Omental fat pad (tissue), 4 donors: ENCODE measurements at places on chromosomes 5 and 9.

- DNase-seq: no peak
Measured at GRCh38 chr9:110502842-110503241, 76.7 kb downstream of the SVEP1 start.

DNA sequence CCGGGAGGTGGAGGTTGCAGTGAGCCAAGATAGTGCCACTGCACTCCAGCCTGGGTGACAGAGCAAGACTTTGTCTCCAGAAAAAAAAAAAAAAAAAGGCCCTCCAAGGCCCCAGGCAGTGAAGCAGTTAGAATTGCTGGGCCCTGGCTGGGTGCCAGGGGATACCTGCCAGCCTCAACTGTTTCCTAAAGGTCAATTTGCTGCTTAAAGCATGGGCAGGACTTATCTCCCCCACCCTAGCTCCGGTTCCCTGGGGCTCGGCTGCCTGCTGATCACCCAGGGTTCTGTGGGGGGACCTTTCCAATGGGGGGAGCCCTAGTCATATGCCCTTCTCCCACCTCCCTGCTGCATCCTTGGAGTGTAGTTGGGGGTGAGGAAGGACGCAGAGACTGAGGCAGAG is 25.7 kb downstream of the NCS1 start:
- DNase-seq: no peak

DNA sequence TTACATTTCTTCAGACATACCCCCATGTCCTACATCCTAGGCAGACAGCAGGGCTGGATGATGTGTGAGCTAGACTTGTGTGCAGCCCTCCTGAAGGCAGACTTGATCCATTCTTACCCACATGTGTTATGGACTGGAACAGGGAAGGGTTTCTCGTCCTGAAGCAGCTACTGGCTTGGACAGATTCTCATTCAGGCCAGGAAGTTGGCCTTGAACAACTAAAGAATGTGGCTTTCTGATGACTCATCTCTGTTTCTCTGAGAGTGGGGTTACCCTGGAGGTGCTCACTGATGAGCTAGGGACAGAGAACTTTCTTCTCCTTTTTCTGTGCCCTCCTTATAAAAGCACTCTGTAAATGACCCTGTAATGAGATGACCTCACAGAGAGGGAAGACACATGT is 246.5 kb downstream of the PCSK5 start:
- no peak for DNase-seq

DNA sequence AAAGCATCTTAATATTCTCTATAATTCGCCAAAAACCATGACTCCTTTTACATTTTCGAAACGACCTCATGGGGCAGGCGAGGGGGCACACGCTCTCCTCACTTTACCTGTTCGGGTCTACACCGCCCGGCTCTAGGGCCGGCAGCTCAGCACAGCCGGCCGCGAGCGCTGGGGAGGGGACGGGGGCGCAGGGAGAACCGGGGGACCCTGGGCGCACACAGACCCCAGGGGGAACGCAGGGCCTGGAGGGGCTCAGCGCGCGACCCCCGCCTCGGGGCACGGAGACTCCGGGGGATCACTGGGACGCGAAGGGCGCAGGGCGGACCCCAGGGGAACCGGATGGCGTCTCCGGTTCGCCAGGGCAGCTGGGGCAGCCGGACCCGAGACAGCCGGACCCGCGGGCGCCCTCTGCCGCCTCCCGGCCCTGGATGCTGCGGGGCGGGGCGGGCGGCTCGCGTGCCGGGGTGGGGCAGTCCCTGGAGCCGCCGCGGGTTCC is at the start of gene AHRR:
Gene AHRR (plus strand): TSS at position 485 of the 496 bp plus-strand sequence. CDS start 22,189 bp downstream, outside the sequence.
- DNase-seq: no peak

DNA sequence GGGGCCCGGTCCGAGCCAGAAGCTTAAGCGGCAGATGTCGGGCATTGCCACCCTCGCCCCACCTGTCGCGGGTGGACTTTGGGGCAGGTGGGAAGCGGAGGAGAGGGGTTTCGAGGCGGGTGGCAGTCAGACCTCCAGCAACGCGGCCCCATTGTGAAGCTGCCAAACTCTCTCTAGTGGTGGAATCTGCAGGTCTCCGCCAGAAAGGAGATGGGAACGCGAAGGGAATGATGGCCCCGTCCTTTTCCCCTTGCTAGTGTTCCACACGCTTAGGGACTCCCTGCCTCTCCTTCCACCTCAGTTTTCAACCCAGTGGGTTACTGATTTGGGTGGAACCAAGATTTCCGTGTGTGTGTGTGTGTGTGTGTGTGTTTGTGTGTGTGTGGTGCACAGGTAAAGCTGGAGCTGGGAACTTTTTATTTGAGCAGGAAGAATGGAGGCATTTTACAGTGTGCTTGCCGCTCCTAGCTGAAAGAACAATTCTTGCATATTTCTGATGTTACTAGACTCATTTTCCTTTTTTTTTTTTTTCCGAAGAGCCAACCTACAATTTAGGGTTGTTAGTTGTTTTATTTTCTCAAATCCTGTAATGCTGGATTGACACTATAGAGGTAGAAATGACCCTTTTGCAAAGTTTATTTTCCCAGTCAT is 1.3 kb downstream of the MACIR start:
- no peak for DNase-seq

- DNase-seq: no peak
Measured at GRCh38 chr5:9170026-9170425, 375.8 kb downstream of the SEMA5A start.
